HT1080 (cell line): ENCODE measurements at places on chromosomes 4 and X. TPM values are rescaled to one million over a fixed set of nuclear protein-coding genes. Genes with fewer than 3 reads are reported as not detected.
A peak's percentile ranks its signal among the peaks of the same experiment; 100 is the strongest.

- DNase-seq: peak; percentile 32
Observed at GRCh38 chr4:3442959-3443749, 1.4 kb downstream of the HGFAC start.

GRCh38 chr4:165096776-165097175 lies 15.9 kb downstream of the TMEM192 start:
- DNase-seq: peak; percentile 42

DNA sequence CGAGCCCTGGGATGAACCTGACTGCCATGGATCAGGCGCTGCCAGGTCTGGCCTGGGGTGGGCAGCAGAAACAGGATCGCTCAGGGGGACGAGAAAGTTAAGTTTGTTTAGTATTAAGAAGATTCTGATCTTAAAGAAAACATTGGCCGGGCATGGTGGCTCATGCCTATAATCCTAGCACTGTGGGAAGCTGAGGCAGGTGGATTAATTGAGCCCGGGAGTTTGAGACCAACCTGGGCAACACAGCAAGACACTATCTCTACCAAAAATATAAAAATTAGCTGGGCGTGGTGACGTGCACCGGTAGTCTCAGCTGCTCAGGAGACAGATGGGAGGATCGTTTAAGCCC lies 696 bp upstream of the FLNA start:
- no peak for DNase-seq

DNA sequence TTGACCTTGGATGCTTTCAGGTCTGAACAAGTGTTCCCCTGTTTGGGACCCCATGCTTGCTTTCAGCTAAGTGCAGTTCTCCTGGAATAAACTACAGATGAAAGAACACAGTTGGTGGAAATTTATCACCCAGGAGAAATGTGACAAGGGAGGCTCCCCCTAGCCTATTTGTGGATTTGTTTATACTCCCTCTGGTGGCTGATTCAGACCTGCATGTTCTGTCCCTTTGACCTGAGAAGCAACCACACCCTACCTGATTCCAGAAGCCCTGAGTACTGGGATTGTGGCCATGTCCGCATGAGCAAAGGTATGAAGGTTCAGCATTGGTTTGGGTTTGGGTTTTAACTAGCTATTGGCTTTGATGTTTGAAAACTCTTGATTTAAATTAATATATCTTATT lies 440.9 kb downstream of the MID1IP1 start:
- DNase-seq: peak; percentile 1

DNA sequence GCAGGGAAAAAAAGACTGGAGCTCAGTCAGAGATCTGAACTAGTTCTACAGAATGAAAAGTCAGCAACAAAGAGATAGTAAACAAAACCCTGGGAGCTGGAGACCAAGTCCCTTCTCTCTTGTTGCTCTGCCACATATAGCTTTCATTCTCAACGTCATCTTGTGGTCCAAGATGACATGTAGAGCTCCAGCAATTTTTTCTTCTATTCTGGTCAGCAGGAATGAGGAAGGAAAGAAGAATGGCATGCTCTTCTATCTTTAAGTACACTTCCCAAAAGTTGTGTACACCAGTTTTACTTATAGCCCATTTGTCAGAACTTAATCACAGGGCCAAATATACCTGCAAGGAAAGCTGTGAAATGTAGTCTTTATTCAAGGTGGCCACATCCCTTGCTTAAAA lies 45.6 kb downstream of the RAP2C start:
- no peak for DNase-seq

- peak; percentile 47 for DNase-seq
Observed at GRCh38 chr4:181030961-181031360, 1212.2 kb upstream of the TENM3 start.

DNA sequence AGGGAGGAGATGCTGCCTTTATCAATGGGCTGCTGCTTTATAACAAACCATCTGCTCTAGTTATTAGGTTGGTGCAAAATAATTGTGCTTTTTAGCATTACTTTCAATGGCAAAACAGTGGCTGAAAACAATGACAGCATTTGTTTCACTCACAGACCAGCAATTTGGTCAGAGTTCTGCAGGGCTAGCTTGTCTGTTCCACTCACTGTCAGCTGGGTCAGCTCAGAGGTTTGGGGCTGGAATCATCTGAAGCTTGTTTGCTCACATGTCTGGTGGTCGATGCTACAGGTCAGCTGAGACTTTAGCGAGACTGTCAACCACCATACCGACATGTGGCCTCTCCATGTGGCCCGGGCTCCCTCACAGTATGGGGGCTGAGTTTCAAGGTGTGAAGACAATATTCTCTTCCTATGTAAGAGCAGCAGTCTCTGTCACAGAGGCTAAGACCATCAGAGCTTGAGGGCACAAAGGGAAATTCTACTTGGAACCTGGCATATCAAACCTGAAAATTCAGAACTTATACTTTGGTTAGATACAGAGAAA lies 81.3 kb upstream of the LIMCH1 start:
- no peak for DNase-seq

The USP17L17 gene
- not detected in 2 replicates for total RNA-seq
